ENCODE measurements at places on chromosomes 5 and 9. TPM values are rescaled to one million over a fixed set of nuclear protein-coding genes. Genes with fewer than 3 reads are reported as not detected.

DNA sequence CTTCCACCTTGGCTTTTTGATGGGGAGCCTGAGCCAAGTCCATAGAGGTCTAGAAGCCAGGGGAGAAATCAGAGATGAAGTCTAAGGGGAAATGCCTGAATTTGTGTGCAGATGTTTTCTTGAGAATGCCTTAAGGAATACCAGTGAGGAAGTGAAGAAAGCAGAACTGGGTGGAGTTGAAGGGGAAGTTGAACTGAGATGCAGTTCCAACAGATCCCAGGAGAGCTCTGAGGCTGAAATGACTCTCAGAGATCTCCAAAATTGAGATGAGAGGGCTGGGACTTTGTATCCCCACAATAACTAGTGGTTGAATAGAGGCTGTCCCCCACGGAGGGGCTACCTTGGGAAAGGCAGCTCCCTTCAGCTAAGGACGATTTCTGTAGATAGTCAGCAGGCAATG is 197.1 kb downstream of the ZNF462 start:
- H3K4me1 ChIP-seq: no peaks in the 10 kb centered on the region
- H3K36me3 ChIP-seq: no peaks in the 10 kb centered on the region
- no peak overlapping the region for H3K4me3 ChIP-seq
- H3K27ac ChIP-seq: no peak overlapping the region

GRCh38 chr5:145855763-145856267 is 17.0 kb downstream of the GRXCR2 start:
- peak overlapping the region; percentile 58 for H3K4me3 ChIP-seq
- H3K36me3 ChIP-seq: no peaks in the 10 kb centered on the region
- no peaks in the 10 kb centered on the region for H3K27me3 ChIP-seq
- H3K4me1 ChIP-seq: peaks cover 41% of the 10 kb centered on the region
- peak; percentile 45 for DNase-seq

DNA sequence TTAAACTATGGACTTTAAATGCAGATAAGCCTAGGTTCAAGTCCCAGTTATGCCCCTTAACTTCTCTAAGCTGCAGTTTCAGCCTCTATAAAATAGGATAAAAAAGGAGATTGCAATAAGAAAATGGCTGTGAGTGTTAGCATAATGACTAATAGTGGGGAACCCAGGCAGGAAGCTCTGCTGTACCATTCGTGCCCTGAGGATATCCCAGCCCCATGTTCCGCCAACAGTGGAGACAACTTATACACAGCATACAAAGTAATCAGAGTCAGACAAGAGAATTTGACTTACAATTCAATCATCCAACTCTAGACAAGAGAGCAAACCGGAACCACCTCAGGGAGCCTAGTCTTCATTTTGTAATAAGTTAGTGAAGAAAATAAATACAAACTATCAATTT is 141.5 kb upstream of the FSTL4 start:
- peaks cover 8% of the 10 kb centered on the region for H3K4me1 ChIP-seq
- no peak overlapping the region for H3K27ac ChIP-seq
- H3K36me3 ChIP-seq: no peaks in the 10 kb centered on the region
- peak; percentile 61 for DNase-seq
- H3K4me3 ChIP-seq: no peak overlapping the region
- H3K27me3 ChIP-seq: peaks cover 48% of the 10 kb centered on the region

GRCh38 chr5:56569566-56569965 is 245.8 kb upstream of the MAP3K1 start:
- H3K27me3 ChIP-seq: no peaks in the 10 kb centered on the region
- H3K36me3 ChIP-seq: no peaks in the 10 kb centered on the region
- no peaks in the 10 kb centered on the region for H3K4me1 ChIP-seq

- H3K4me1 ChIP-seq: no peaks in the 10 kb centered on the region
- H3K4me3 ChIP-seq: no peak overlapping the region
- H3K36me3 ChIP-seq: no peaks in the 10 kb centered on the region
- no peak overlapping the region for H3K27ac ChIP-seq
- DNase-seq: no peak
- no peaks in the 10 kb centered on the region for H3K27me3 ChIP-seq
These were observed 526.3 kb downstream of the GABRG2 start for GRCh38 chr5:162593881-162594280.

- no peak overlapping the region for H3K27ac ChIP-seq
- H3K4me1 ChIP-seq: peaks cover 13% of the 10 kb centered on the region
- no peaks in the 10 kb centered on the region for H3K36me3 ChIP-seq
- H3K4me3 ChIP-seq: no peak overlapping the region
These were observed 14.8 kb downstream of the ATP10B start for GRCh38 chr5:160837211-160837610.

DNA sequence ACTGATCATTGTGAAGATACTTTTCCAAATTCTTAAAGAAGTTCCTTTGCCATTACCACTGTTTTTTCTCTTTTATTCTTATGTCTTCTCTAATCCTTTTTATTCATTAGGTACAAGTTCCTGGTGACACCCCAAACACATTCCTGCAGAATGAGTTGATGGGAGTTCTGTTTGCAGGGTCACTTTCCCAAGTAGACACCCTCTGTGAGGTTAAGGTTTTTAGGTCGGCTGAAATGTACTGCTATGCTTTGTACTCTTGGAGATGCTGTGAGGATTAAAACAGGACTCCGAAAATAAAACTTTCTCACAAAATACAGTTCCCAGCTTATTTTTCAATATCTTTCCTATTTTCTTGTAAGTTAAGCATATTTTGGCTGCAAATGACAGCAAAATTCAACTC is 143.3 kb upstream of the TLE4 start:
- H3K27me3 ChIP-seq: no peaks in the 10 kb centered on the region
- no peak overlapping the region for H3K27ac ChIP-seq
- no peak overlapping the region for H3K4me3 ChIP-seq
- no peaks in the 10 kb centered on the region for H3K4me1 ChIP-seq

DNA sequence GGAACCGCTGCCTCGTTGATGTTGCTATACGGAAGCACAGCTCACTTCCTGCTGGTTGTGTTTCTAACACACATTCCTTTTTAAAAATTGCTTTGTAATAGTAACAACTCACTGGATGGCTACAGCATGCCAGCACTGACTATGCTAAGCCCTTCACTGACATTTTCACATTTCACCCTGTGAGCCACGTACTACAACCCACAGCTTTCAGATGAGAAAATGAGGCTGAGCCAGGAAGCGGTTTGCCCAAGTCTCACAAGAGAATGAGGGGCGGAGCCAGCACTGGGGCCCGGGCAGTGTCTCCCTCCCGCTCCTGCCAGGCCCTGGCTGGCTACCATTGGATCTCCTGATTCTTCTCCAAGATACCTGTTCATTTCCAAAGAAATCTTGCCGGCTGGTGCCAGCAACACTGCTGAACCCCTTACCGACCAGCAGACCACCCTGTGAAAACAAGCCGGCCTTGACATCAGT is 38.3 kb downstream of the FAM78A start:
- no peaks in the 10 kb centered on the region for H3K4me1 ChIP-seq
- no peaks in the 10 kb centered on the region for H3K36me3 ChIP-seq
- H3K4me3 ChIP-seq: no peak overlapping the region
- H3K27ac ChIP-seq: no peak overlapping the region

DNA sequence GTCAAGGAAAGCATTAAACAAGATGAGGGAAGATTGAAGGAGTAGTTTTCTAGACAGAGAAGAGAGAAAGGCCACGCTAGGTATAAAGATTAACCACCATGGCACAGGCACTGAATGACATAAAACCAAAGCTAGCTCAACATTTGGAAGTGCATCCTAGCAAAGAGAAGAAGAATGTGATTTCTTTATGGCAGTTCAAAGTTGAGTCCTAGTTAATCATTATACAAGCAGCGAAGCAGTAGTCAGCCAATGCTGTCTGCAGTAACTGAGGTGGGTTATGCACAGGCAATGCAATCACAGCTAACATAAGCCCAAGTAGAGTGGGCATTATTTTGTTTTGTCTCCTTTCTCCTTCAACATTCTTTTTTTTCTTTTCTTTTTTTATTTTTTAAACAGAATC is 24.0 kb upstream of the ANKRD31 start:
- no peak overlapping the region for H3K27ac ChIP-seq
- no peaks in the 10 kb centered on the region for H3K27me3 ChIP-seq
- DNase-seq: no peak
- H3K36me3 ChIP-seq: no peaks in the 10 kb centered on the region
- no peak overlapping the region for H3K4me3 ChIP-seq

- H3K27me3 ChIP-seq: no peaks in the 10 kb centered on the region
- no peak for DNase-seq
- no peaks in the 10 kb centered on the region for H3K36me3 ChIP-seq
- H3K4me1 ChIP-seq: no peaks in the 10 kb centered on the region
- H3K27ac ChIP-seq: no peak overlapping the region
These were observed 1761.9 kb upstream of the ACO1 start for GRCh38 chr9:30622561-30622960.

DNA sequence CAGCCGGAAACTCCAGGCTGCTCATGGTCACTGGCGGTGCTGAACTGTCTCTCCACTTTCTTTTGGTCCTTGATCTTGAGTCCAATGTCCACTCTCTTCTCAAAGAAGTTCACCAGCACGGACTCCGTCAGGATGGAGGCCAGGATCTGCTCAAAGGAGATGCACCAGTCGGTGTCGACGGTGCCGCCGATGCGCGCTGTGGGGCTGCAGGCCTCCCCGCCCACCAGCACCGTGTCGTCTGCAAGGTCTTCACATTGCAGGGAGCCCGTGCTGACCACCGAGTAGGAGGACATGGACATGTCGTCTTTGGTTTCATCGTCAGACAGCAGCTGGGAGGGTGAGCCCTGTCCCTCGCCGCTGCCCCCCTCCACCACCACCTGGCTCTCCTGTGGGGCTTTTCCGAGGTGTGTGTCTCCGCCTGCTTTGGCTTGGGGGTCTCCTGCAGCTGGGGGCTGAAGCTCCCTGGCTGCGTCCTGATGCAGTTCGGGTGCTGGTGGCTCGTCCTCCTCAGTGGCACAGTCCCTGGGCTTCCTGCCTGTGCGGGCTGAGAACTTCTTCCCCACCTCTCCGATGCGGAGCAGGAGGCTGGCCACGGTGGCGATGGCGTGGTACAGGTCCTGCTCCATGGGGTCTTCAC is 5.0 kb upstream of the MRNIP start:
- peaks cover 61% of the 10 kb centered on the region for H3K36me3 ChIP-seq
- no peak overlapping the region for H3K27ac ChIP-seq
- H3K27me3 ChIP-seq: no peaks in the 10 kb centered on the region
- no peak overlapping the region for H3K4me3 ChIP-seq

PCDHA1 gene
- 0.83 TPM for total RNA-seq

SHISAL2B gene
- total RNA-seq: not detected

EGFL7 gene
- total RNA-seq: 1.3 TPM

Measured in Calu3 (cell line).